8988T (cell line): ENCODE measurements at places on chromosomes 11 and 22.
A peak's percentile ranks its signal among the peaks of the same experiment; 100 is the strongest.

GRCh38 chr11:126212089-126212660 is 593 bp downstream of the FAM118B start:
- no peak for DNase-seq

DNA sequence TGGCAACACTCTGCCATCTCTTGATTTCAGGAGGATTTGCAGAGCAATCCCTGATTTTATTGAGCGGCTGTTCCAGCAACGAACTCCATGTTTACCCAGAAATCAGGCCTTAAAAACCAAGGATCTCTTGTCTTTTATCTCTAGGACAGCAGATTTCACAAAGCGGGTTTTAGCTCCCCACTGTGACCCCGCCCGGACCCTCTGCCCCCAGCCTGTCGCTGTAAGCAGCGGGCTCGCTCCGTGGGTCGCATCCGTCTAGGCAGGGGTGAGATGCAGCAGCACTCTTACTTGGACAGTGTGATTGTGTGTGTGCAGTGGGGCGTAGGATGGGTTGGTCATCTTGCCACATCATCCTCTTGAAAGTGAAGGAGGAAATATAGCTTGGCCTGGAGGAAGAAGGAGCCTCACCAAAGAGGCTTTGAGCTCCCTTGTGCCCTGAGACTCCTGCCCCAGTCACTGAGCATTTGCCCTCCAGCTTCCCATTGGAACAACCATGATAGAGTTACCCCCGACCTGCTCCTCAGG is 189.2 kb upstream of the TBCEL start:
- no peak for DNase-seq

DNA sequence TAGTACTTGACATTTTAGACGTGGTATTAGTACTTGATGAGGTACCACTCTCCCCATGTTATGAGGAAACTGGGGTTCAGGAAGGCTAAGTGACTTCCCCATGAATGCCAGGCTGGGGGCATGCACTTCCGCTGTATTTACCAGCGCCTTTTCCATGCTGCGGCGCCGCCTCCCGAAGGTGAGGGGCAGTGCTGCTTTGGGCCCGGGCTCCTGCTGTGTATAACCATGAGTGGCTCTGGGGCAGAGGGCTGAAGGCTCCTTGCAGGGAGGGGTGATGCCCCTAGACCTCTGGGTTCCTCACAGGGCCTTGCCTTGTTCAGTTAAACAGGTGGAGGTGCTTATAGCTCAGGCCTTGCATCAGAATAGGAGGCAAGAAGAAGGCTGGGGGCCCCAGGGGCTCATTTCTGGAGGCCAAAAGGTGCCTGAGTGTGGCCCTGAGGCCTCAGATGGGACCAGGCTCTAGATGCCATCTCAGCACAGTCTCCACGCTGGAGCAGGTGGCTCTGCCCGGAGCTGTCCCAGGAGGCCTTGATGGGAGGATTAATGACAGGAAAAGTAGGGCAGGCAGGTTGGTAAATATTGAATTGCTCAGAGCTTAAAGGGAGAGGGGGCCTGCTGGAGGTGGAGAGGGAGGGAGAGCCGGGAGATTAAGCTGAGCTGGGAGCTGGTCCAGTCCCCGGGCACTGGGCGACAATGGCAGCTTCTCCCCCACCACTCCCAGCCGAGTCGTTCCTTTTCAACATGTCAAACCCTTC is 129.6 kb downstream of the CEP164 start:
- DNase-seq, result no peak

DNA sequence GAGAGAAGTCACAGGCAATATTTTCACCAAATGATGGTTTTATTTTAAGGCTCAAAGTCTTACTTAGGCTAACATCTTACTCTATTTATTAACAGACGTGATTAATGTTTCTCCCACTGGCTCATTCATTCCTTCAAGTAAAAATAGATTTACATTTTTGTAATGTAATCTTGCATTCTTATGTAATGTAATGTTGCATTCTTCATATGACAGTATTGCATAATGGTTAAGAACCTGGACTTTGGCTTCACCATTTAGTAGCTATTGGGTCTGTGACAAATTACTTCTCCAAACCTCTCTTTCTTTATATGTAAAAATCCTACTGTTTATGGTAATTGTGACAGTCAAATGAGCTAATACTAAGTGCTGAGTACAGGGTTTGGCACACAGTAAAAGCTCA is 3.3 kb upstream of the DIXDC1 start:
- no peak for DNase-seq

DNA sequence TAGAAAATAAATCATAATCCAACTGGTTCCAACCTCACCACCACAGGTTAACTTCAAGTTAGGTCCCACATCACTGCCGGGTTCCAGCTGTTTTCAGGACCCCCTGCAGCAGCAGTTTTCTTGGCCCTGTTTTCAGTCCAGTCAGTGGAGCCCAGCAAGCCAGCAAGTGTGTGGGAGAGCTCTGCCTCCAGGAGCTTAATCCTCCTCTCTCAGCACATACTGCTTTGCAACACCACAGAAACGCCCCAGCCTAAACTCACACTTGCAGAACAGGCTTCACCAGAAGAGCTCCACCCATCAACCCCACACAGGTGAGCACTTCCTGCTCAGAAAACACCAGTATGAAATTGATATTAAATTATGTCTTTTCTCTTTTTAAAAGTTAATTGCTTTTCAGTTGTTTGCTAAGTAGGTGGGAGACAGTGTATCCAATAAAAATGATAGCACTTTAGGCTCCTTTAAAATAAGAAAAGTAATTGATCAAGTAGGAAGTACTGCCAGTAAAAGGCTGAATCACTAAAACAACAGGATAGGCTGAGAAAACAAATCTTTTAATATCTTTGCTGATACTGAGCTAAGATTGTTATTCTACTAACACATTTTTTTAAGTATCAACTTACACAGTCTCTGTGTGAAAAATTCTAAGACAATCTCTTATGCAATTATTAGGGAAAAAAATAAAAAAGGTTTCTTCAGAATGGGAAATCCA is 81.5 kb upstream of the TP53AIP1 start:
- DNase-seq, result no peak

DNA sequence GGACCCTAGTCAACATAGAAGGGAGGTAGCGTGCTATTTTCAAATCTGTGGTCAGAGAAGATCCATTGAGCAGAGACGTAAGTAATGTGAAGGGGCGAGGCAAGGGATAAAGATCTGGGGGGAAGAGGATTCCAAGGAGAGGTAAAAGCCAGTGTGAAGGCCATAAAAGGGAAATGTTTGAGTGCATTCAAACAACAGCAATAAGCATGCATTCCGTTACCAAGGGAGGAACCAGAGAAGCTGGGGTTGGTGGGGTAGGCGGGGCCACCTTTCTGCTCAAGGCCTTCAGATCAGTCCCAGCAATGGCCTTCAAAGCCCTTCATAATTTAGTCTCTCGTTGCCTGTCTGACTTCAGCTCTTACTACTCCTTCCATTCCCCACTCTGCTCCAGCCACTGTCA is 18.4 kb upstream of the SMPD1 start:
- no peak for DNase-seq

DNA sequence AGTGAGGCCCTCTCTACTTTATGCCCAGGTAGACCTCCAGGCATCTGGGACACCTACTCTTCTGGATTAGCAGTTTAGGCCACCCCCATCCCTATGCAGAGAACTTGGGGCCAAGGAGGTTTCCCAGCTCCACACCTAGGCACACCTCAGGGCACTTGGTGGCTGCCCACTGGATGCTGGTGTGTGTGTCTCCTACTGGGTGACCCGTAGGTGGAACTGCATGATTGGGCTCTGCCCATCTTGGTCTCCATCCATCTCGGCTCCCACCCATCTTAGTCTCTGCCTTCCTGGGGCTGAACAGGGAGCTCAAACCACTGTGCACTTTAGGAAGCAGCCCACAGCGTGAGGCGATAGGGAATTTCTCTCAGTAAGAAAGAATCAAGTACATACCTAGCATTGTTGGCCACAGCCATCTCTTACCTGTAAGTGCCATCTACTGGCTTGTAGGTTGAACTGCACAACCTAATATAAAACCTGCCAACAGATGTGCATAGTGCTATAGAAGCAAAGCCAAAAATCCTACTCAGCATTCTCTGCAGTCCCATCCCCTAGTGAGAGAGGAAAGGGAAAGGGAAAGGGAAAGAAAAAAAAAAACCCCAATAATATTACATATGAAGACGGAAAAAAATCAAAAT is 61.6 kb upstream of the PTPN5 start:
- no peak for DNase-seq

DNA sequence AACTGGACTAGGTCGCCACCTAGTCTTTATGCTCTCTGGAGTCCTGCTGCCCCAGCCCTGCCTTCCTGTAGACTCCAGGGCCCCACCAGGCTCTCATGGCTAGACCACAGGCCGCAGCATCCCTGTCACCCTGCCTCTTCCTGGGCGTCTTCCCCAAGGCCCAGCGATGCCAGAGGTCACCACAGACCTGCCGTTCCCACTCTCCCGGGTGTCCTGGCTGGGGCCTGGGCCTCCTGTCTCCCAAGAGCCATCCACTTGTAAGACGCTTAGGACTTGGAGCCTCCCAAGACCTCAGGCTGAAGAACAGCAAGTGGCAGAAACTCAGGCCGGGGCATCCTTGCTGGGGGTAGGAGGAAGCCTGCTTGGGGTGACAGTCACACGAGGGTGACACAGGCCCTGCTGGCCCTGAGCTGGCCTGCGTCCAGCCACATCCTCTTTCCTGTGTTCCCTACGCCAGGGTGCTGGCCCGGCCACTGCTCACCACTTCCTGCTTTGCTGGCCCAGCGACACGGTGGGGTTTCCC is 2.0 kb upstream of the TCIRG1 start:
- no peak for DNase-seq

GRCh38 chr11:3225826-3226750 is 6.1 kb downstream of the MRGPRE start:
- DNase-seq, result peak; percentile 31

DNA sequence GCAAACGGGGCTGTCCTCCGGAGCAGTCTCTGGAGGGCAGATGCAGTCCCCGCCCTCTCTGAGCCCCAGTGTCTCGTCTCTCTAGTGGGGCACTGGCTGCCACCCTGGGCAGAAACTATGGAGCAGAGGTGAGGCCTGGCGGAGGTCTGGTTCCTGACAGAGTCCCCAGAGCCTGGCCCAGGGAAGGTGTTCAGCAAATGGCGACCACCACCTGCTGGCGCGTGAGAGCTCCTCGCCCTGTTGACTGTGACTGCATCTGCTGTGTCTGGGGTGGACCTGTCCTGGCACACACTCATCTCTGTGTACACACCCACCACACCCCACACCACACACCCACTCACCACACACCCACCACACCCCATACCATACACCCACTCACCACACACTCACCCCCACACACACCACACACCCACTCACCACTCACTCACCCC is 18.3 kb upstream of the TTLL12 start:
- no peak for DNase-seq

DNA sequence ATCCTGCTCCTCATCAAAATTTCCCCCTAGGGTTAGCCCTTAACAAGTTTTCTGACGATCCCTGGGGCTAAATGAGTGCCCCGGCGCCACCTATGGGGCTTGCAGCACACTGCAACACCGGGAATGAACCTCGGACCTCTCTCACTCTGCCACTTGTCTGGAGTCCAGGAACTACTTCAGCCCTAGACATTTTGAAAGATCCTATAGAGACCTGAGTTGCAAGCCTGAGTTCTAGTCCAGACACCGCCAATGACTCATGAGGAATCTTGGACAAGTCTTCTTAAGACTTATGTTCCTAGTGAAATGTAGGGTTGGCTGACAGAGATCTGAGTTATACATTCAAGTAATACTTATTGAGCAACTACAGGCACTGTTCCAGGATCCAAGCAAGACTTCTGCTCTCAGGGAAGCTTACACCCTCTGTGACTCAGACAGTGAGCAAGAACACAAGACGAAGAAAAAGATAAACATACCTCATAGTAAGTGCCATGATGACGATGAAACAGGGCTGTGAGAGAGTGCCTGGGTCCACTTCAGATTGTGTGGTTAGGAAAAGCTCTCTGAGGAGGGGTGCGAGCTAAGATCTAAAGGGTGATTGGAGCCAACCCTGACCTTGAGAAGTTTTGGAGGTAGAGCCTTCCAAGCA is 10.2 kb upstream of the STK33 start:
- no peak for DNase-seq

GRCh38 chr11:70630068-70630467 is 231.7 kb downstream of the CTTN start:
- no peak for DNase-seq

DNA sequence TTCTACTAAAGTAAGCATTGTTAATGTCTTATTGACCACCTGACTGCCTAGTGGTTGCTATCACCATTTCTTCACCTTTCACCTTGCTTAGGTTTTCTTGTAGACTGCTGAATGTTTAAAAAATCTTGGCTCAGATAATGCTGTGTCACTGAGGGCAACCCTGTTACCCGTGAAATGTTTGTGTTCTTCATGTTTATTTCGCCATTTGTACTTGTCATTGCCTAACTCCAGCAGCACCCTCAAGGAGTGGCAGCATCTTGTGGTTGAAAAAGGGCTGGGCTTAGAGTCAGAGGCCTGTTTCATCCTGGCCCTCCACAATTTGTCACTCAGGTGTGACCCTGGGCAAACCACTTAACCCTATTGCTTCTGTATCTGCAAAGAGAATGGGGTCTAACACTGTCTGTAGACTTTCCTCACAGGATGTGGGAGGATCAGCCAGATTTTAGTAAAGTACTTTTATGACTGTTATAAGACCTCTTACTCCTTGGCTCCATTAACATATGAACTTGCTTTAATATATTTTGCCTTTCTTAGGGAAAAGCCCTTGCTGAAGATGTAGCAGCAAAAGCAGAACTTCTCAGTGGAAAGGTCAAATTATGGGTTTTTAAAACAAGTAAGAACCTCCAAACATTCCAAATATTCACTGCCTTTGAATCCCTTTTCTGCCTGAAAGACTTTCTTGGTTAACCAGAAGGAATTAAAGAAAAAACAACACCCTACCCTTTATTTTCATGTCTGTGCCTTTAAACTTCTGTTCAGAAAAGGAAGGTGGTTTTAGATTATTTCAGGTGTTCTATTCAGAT is 154.5 kb upstream of the C11orf87 start:
- no peak for DNase-seq

DNA sequence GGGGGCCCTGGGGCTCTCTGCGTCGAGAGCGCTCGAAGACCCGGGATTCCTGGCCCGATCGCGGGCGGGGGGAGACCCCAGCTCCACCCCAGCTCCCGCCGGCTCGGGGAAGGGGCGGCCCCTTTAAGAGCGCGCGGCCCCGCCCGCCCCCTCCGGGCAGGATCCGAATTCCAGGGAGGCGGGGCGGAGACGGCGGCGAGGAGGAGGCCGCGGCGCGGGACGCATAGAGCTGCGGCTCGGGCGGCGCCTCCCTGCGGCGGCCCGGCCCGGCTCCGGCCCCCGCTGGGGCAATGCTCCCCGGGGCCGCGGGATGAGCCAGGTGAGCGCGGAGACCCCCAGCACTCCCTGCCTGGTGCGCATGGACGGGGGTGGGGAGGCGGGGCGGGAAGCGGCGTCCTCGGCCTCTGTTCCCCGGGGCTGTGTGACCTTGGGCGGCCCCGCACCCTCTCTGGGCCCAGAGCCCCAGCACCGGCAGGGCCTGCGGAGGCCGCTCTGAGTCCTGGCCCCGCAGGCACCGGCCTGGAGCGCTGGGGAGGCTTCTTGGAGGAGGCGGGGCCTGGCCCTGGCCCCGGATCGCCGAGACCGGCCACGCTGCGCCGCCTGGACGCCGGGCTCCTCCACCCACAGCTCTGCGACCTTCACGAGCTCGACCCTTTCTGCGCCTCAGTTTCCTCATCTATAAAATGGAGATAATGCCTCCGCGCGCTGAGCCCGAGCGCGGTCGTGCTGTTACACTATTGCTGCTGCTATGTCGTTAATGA is 565 bp downstream of the GAS2L1 start:
- DNase-seq, result no peak

GRCh38 chr11:120746836-120747609 is 235.5 kb downstream of the GRIK4 start:
- DNase-seq, result no peak

GRCh38 chr11:68665436-68665835 is 18.9 kb upstream of the GAL start:
- DNase-seq, result no peak
